ENCODE measurements at places on chromosomes 1 and 21.
A peak's percentile ranks its signal among the peaks of the same experiment; 100 is the strongest.

DNA sequence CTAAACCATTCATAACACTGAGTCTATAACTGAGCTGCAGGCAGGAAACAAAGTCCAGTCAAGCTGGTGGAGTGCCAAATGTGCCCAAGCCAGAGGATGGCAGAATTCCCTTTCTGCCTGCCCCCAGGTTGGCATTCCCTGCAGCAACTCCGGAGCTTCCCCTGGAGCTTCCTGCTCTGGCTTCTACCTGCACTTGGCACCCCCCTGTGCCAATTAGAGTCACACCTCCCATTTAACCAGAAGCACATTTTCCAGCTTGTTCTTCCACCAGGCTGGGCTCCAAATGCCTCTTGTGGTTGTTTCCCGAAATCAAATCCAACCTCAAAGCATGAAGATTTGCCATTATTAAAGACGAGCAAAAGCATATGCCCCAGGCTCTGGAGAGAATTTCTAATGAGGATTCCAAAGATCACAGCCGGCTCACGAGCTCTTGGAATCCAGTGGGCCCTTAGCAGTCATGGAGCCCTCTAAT is 294.5 kb downstream of the RRAGC start:
- DNase-seq, result peak; percentile 82

DNA sequence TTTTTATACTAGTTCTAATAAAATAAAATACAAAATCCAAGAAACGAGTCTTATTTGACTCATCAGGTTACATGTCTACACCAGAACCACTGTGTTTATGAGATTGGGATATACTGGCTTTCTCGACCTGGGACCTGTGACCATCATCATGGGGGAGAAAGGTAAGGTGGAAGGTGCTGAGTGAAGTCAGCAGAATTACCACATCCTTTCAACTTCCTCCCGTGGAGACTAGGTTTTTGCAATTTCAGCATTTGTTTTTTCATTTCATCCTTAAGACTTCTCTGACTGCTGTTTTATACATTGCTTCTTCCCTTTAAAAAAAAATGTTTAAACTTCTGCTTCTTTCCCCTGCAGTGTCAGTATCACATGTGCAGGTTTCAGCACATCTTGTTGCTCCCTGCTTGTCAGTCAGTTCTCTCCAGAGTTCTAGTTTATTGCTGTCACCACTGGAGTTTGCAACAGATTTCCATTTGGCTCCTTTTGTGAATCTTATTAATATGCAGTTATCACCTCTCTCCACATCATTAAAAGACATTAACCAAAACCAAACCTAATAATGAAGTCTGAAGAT is 60.4 kb upstream of the HAO2 start:
- DNase-seq, result no peak

DNA sequence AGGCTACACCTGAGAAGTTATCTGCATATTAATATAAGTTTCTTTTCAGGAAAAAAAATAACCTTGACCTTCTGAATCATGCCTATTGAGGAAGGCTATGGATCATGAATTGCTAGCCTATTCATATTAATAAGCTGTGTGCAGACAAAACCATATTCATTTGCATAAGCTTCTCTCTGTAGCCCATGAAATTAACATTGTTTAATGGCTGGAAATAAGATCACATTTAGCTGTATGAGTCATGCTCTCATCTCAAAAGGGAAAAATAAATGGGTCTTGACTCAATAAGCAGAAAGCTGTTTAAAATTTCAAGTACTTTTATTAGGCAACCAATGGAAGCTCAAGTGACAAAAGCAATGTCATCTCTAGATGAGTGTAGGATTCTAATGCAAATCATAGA is 330.0 kb upstream of the DEPDC1 start:
- no peak for DNase-seq

- DNase-seq, result no peak
These were observed 49.9 kb upstream of the A3GALT2 start for GRCh38 chr1:33370827-33371226.

GRCh38 chr1:185719021-185719420 is 15.2 kb upstream of the HMCN1 start:
- no peak for DNase-seq

DNA sequence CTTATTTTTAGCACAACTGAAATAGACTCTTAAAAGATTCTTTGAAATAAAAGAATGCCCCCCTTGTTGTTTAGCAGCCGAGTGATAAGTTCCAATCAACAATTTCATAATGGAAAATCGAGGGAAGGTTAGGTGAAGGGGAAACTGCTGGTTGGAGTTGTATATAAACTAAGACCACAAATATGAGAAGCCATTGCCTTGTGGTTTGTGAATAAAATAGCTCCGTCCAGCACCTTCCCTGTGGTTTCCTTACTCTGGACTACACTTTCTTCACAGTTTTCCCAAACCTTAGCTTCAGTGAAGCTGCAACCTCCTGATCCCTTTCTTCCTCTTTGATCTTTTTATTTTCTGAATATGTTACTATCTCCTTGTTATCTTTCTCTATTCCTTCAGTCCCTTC is 6.7 kb upstream of the RAB3GAP2 start:
- no peak for DNase-seq

GRCh38 chr1:92504291-92505014 is 17.7 kb upstream of the GFI1 start:
- no peak for DNase-seq

GRCh38 chr1:234963180-234963903 is 165.3 kb downstream of the TOMM20 start:
- DNase-seq, result no peak

DNA sequence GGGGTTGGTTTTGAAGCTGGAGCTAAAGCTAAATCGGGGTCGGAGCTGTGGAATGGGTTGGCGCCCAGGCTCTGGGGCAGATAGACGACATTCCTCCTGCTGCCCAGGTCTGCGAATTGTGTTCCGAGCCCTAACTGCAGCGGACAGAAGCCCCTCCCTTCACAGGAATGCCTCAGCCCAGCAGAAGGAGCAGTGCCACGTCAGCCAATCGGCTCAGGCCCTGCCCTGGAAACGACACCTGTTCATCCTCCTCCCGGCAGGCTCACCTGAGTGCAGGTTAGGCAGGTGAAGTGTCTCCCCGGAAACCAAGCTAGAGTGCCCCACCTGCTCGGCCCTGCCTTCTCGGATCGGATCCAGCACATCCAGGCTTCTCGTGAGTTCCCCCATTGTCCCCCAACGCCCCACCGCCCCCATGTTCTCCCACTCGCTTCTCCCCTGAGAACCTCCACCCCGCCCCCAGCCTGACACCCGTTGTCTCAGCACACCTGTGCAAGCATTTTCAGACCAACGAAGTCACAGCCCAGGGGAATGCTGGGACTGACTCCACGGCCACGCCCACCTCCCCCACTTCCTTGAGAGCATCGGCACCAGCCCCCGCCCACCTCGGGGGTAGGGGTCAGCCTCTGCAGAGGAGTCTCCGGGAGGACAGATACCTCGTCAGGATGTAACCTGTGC is 775 bp downstream of the TMEM125 start:
- DNase-seq, result no peak

GRCh38 chr1:231842441-231842840 is 215.9 kb downstream of the DISC1 start:
- DNase-seq, result no peak

DNA sequence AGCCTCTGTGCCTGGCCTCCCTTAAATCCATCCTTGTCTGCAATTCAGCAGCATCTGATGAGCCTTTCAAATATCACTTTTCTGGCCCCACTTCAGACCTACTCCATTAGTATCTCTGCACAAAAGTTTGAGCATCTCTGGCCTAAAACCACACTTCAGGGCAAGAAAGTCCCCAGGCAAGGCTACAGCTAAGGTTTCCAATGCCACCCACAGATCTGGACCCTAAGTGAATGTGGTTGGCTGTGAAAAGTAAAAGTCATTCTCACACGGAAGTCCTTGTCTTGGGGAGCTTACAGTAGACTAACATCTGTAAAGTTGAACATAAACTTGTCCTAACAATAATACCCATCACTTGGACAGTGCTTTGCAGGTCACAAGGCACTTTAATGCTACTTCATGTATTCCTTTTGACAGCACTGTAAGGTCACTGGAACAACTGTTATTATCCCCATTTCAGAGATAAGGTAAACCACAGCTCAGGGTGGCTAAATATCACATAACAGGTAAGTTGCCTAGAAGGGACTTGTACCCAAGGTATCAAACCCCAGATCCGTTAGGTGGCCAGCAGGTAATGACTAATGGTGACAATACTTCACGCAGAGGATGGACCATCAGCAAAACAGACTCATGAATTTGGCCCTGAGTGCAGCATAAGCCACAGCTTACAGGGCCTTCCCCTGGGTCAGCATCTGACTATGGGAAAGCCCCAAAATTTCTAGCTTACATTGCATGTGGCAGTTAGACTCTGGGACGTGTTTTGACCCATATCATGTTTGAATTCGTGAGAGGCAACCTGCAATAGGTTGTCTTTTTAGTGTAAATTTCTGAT is 356.0 kb downstream of the HHAT start:
- DNase-seq, result no peak

DNA sequence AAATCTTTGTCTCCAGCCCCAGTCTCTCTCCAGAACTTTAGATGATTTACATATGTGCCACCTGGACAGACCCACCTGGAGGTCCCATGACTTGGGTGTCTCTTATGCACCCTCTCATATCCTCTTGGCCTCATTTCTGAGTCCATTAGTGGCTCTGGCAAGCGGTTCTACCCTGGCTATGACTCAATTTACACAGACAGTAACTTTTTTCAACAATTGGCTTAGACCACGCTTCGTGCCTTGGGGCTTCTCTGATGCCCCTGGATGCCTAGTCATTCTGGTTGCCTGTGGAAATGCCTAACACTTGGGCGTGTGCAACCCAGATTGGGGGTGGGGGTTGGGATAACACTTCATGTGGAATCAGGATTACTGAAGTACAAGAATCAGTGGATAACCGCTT is 57.1 kb upstream of the GADD45A start:
- no peak for DNase-seq

DNA sequence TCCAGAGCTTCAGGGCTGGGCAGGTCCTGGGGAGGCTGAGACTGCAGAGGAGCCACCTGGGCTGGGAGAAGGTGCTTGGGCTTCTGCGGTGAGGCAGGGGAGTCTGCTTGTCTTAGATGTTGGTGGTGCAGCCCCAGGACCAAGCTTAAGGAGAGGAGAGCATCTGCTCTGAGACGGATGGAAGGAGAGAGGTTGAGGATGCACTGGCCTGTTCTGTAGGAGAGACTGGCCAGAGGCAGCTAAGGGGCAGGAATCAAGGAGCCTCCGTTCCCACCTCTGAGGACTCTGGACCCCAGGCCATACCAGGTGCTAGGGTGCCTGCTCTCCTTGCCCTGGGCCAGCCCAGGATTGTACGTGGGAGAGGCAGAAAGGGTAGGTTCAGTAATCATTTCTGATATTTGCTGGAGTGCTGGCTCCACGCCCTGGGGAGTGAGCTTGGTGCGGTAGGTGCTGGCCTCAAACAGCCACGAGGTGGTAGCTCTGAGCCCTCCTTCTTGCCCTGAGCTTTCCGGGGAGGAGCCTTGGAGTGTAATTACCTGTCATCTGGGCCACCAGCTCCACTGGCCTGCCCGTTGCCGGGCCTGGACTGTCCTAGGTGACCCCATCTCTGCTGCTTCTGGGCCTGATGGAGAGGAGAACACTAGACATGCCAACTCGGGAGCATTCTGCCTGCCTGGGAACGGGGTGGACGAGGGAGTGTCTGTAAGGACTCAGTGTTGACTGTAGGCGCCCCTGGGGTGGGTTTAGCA is 9.3 kb downstream of the MYBPH start:
- DNase-seq, result no peak

DNA sequence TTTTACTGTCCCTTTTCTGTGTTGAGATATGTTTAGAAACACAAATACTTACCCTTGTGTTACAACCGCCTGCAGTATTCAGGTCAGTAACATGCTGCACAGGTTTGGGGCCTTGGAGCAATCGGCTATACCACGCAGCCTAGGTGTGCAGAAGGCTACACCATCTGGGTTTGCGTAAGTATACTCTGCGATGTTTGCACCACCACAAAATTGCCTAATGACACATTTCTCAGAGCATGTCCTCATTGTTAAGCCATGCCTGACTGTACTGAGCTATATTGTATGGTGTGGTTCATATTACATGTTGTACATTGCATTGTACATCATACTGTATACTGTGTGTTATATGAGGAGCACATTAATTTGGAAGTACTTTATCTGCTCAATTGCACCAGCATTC is 247.4 kb downstream of the RHOU start:
- DNase-seq, result no peak

DNA sequence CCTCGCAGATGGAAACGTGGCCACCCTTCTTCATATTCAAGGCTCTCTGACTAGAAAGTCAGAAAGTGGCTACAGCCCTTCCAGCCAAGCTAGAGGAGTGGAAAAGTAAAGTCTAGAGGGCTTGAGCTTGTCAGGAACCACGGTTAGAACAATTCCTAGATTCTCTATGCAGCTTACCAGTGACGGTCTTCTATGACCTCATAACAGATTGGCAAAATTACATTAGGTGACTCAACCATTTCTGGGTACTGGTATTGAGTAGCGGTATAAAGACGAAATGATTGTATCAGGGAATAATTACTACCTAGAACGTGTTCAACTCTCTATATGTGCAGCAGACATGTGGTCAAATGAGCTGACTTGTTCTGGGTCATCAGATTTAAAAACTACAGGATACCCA is 155.0 kb upstream of the RUNX1 start:
- no peak for DNase-seq

- DNase-seq, result no peak
These were observed 165.8 kb downstream of the GIPC2 start for GRCh38 chr1:78211483-78212092.

- no peak for DNase-seq
These were observed 364.8 kb downstream of the CEP170 start for GRCh38 chr1:242890192-242890741.

GRCh38 chr1:111512132-111512889 is 8.9 kb upstream of the ADORA3 start:
- DNase-seq, result no peak

DNA sequence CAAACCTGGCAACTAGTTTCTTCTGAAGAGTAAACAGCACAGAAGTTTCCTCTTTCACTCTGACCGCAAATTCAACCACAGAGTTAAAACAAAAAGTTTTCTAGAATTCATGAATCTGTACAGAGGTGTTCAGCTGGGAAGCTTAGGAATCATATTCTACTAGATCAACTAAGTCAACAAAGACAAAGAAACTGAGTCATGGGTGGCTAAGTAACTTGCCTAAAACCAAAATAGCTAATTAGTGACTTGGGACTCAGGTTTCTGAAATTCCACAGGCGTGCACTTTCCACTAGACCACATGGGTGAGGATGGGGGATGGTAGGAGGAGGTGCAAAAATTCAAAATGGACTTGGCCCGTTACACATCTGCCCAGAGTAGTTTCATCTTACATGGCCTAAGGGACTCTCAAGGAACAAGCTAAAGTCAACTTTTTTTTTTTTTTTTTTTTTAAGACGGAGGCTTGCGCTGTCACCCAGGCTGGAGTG is 25.8 kb downstream of the PTPN14 start:
- no peak for DNase-seq

- no peak for DNase-seq
These were observed 50.9 kb upstream of the ARHGEF16 start for GRCh38 chr1:3403388-3404231.

- no peak for DNase-seq
These were observed 68.8 kb upstream of the BMP8A start for GRCh38 chr1:39422614-39423013.

All from SK-N-MC (cell line).